ENCODE measurements at places on chromosomes 11 and 22.

- peak; percentile 24 for DNase-seq
These were observed 8.4 kb upstream of the ARHGAP20 start for GRCh38 chr11:110720431-110721275.

GRCh38 chr11:93348930-93349329, 18.4 kb downstream of the DEUP1 start:
- DNase-seq, result no peak

DNA sequence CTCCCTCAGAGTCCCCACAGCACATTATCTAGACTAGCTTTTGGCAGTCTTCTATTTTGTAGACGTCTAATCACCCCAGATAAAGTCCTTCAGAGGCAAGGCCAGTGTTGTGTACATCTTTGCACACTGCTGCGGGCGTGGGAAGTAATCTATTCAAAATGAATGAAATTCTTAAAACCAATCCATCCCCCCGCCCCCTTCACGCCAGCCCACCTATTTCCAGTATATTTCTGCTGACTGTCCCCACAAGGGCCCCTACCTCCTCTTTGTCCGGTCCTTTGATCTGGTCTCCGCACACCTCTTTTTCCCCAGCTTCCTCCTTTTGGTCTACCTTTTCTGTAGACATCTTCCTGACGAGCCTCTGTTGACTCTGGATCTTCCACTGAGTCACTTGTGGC, 375 bp downstream of the BSCL2 start:
- DNase-seq, result no peak

DNA sequence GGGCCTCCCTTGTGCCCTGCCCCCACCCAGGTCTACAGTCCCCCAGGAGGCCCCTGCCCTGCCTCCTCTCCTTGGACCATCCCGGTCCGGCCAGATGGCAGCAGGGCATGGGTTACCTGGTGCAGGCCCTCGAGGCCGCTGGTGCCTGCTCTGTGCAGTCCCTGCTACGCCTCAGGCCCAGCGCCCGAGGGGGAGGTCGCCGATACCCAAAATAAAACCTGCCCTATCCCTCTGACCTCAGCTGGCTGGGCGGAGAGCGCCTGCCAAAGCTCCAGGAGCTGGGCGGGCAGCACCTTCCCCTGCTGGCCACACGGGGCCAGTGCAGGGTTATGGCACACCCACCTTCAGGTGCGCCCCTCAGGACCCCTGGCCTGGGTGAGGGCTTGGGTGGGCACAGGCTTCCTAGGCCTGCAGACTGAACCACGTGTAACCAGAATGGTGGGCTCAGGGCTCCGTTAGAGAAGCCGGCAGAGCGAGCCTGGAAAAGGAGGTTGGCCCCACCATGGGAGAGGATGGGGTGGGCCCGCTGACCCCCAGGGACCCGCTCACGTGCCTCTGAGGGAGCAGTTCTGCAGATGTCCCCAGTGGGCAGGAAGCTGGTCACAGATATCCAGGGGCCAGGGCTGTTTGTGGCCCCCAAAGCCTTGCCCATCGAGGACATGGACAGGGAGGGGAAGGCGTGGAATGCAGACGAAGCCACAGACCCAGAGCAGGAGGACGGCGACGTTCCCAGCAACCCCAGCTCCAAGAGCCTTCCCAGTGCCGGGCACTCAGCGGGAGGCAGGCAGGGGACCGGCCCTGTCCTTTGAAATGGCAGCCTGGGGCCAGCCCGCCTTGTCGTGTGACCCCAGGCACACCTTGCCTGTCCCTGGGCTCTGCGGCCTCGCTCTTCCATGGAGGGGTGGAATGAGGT, 1.7 kb upstream of the TNNT3 start:
- no peak for DNase-seq

- no peak for DNase-seq
These were observed 58.4 kb downstream of the DGCR2 start for GRCh38 chr22:19063581-19064353.

DNA sequence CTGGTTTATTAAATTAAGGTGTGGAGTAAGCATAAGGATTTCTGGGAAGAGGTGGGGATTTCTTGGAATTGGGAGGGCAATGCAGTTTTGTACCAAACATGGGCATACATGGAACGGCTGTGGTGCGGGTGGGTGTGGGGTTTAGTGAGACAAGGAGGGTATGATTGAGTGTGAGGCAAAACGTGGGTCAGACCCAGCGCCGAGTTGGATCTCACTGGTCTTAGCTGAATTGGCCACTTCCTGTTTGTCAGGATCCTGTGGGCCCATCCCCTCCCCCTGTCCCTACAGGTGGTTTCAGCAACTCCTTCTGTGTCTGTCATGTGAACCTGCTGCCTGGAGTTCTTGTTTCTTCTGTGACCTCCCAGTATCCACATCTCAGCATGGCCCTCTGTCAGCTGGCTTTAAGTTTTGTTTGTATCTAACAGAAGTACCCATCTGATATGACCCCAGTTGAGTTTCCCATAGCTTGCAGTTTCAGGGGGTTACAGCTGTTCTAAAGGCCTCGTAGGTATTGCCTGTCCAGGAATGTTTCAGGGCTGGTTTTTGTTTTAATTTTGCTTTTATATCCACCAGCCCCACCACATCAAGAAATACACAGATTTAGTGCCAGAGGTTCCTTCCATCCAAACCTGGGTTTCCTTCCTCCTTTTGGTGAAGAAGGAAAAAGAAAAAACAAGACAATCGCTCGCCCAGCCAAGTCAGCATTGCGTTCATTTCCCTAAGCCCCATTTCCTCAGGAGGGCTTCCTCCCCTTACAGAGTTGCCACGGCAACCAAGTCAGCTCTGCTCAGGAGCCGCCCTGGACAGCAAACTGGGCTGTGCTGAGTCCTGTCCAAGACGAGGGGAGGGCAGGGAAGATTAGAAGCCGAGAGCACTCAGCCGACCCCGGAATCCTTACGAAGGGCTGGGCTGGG, 6.0 kb downstream of the APOL1 start:
- peak; percentile 89 for DNase-seq

DNA sequence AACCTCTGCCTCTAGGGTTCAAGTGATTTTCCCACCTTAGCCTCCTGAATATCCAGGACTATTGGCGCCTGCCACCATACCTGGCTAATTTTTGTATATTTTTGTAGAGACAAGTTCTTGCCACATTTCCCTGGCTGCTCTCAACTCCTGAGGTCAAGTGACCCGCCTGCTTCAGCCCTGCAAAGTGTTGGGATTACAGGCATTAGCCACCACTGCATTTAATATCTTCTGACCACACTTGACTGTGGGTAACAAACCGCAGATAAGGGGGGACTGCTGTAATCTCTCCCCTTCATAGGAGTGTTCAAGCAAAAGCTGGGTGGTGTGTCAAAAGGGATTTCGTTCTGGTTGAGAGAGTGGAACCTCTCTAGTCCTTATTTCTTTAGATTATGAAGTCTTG, 53.4 kb downstream of the GRAMD1B start:
- DNase-seq, result no peak

GRCh38 chr11:28110821-28111200, 2.6 kb downstream of the METTL15 start:
- no peak for DNase-seq

DNA sequence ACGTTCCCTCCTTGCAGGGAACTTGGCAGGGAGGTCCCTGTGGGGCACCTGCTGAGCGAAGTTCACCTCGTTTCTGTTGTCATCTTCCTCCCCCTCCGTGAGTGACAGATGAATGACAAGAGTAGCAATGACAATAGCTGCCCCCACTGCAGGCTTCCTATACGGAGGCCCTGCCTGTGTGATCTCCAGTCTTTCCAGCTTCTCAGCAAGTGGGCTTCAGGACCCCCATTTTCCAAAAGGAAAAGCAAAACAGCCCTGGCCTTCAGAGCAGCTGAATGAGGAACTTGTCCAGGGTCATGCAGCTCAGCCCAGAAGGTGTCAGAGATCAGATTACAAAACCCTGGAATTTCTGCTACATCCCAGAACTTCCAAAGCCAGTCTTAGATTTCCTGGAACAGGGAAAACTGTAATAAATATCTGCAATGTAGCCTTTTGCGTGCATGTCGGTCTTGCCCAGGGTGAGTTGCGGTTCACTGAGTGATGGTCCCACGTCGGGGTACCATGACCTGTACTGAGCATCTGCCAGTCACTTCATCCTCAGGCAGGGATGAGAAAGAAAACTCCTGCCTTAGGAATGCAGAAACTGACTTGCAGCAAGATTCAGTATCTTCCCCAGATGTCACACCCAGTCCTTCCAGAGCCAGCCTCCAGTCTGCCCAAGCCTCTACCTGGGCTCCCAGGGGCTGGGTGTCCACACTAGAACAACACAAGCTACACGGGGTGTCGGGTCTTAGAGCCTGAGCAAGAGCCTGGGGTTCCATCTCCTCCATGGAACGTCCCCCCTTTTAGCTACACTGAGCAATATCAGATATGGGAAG, 1457.0 kb downstream of the BRD1 start:
- DNase-seq, result no peak

- DNase-seq, result no peak
These were observed 7.5 kb upstream of the SOX10 start for GRCh38 chr22:37991731-37992442.

Measured in eye (tissue), 1 donor.